ENCODE measurements at places on chromosomes 13 and 19.

- no peak overlapping the region for H3K4me3 ChIP-seq
- no peaks in the 10 kb centered on the region for H3K4me1 ChIP-seq
- no peak overlapping the region for H3K27ac ChIP-seq
- DNase-seq: no peak
- H3K27me3 ChIP-seq: no peaks in the 10 kb centered on the region
- no peaks in the 10 kb centered on the region for H3K36me3 ChIP-seq
Observed at GRCh38 chr13:71618159-71618558, 248.8 kb downstream of the DACH1 start.

DNA sequence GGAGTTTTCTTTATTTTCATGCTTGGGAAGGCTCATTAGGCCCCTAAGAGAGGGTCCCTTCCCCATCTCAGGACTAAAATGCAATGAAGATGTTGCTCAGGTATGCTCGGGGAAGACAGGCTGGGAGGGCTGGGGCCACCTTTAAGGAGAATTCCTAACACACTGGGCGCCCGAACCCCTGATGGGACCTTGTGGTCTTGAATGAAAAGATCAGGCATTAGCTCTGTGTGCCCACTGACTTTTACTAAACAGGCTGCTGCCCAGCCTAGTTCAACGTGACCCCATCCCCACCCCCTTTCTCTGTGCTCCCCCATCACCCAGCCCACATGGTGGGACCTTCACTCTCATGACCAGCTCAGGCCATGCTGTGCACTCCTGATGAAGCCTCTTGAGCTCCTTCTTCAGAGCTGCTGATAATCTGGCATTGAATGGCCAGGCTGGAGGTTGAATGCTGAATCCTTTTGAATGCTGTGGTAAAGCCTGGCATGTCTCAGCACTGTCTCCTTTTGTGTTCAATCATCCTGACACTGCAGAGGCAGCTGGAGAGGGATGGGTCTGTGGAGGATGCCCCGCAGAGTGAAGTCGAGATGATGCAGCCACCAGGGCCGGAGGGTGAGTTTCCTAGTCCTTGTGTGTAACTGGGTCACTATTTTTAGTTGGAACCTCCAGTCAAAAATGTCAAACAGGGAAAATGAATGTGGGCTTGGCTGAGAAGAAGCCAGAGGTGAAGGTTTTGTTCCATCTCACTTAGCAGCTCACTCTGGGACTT lies 209.1 kb downstream of the UQCRFS1 start:
- H3K4me3 ChIP-seq: no peak overlapping the region
- H3K4me1 ChIP-seq: no peaks in the 10 kb centered on the region
- H3K27ac ChIP-seq: no peak overlapping the region
- no peak for DNase-seq

- no peaks in the 10 kb centered on the region for H3K36me3 ChIP-seq
- no peaks in the 10 kb centered on the region for H3K27me3 ChIP-seq
- DNase-seq: no peak
- no peak overlapping the region for H3K4me3 ChIP-seq
Observed at GRCh38 chr13:30466841-30467252, 1.1 kb upstream of the HMGB1 start.

- no peaks in the 10 kb centered on the region for H3K27me3 ChIP-seq
- H3K36me3 ChIP-seq: no peaks in the 10 kb centered on the region
- no peak overlapping the region for H3K4me3 ChIP-seq
- H3K27ac ChIP-seq: peak overlapping the region; percentile 57
Observed at GRCh38 chr13:50152224-50152623, 137.0 kb downstream of the KCNRG start.

DNA sequence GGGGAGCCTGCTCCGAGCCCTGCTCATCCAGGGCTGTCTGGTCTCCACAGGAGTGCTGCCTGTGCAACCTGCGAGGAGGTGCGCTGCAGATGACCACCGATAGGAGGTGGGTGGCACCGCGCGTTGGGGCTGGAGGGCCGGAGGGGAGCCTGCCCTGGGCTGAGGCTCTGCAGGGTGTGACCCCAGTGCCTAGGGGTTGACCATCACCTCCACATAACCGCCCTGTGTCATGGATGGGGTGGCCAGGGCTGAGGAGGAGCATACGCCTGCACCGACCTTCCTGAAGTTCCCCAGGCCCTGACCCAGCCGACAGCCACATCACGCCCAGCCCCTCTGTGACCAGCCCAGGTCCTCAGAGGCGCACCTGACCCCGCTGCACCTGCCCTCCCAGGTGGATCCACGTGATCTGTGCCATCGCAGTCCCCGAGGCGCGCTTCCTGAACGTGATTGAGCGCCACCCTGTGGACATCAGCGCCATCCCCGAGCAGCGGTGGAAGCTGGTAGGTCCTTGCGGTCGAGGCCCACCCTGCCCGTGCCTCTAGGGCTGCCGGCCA lies 168.7 kb downstream of the KDM4B start:
- H3K4me1 ChIP-seq: no peaks in the 10 kb centered on the region
- H3K36me3 ChIP-seq: no peaks in the 10 kb centered on the region
- no peak for DNase-seq
- H3K27ac ChIP-seq: no peak overlapping the region
- H3K4me3 ChIP-seq: no peak overlapping the region
- no peaks in the 10 kb centered on the region for H3K27me3 ChIP-seq

- no peak for DNase-seq
- H3K27ac ChIP-seq: peak within 1 kb of the TSS; percentile 80
- peaks cover 43% of the 10 kb centered on the region for H3K4me1 ChIP-seq
- peaks cover 14% of the 10 kb centered on the region for H3K36me3 ChIP-seq
- H3K4me3 ChIP-seq: peak within 1 kb of the TSS; percentile 38
Observed at GRCh38 chr19:46746281-46747057, at the start of gene STRN4. Gene STRN4 (minus strand): TSS chr19:46746450. CDS start chr19:46746430, 20 bp downstream.

- H3K27me3 ChIP-seq: no peaks in the 10 kb centered on the region
- no peaks in the 10 kb centered on the region for H3K36me3 ChIP-seq
- no peak overlapping the region for H3K4me3 ChIP-seq
- DNase-seq: no peak
- H3K27ac ChIP-seq: no peak overlapping the region
Observed at GRCh38 chr13:52092087-52092486, 36.8 kb downstream of the NEK5 start.

- peak; percentile 79 for DNase-seq
- no peak overlapping the region for H3K27ac ChIP-seq
- no peaks in the 10 kb centered on the region for H3K36me3 ChIP-seq
- H3K27me3 ChIP-seq: peaks cover 11% of the 10 kb centered on the region
- no peaks in the 10 kb centered on the region for H3K4me1 ChIP-seq
Observed at GRCh38 chr19:35828692-35829301, 16.2 kb upstream of the PRODH2 start.

- H3K27ac ChIP-seq: no peak overlapping the region
- H3K4me1 ChIP-seq: no peaks in the 10 kb centered on the region
- DNase-seq: no peak
- H3K4me3 ChIP-seq: no peak overlapping the region
Observed at GRCh38 chr13:31756346-31756745, 17.0 kb downstream of the RXFP2 start.

DNA sequence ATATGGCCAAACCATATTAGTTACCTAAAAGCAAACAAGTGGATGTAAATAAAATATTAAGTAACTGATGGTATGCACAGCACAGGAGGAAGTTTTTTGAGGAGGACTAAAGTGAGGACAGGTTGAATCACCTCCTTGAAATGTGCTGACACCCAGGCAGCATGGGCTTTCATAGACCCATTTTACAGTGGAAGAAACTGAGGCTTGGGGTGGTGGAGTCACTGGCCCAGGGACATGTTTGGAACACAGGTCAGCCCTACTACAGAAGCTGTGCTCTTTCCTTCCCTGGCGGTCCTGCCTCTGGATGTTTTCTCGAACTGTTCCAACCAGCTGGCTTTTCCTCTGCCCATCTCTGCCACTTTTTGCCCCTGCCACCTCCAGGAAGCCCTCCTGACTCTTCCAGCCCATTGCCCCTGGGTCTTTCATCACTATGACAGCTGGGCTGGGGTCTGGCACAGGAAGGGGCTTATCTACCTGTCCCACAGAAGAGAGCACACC lies 11.2 kb upstream of the PTPRS start:
- no peaks in the 10 kb centered on the region for H3K27me3 ChIP-seq
- no peak for DNase-seq
- no peaks in the 10 kb centered on the region for H3K36me3 ChIP-seq
- H3K4me3 ChIP-seq: no peak overlapping the region
- no peak overlapping the region for H3K27ac ChIP-seq

- H3K4me3 ChIP-seq: no peak overlapping the region
- peaks cover 8% of the 10 kb centered on the region for H3K27me3 ChIP-seq
- no peak overlapping the region for H3K27ac ChIP-seq
- no peak for DNase-seq
- H3K4me1 ChIP-seq: no peaks in the 10 kb centered on the region
- H3K36me3 ChIP-seq: no peaks in the 10 kb centered on the region
Observed at GRCh38 chr13:29499506-29500165, 95.9 kb downstream of the SLC7A1 start.

DNA sequence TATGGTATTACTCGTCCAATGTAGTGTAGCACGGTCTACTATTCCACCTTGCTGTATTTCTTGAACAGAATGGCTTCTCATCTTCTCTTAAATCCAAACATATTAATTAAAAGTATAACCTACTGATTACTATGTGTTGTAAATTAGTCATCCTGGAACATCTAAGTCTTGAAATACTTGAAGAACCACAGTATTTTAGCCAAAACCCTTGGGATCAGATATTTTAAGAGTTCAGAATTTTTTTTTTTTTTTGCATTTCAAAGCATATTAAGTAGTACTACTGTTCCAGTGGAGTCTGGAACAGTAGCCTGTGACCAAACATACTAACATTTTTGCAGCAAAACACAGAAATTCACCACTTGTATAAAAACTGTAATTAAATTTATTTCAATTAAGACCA lies 30.1 kb downstream of the ZC3H13 start:
- H3K4me3 ChIP-seq: no peak overlapping the region
- H3K36me3 ChIP-seq: peaks cover 22% of the 10 kb centered on the region
- H3K27me3 ChIP-seq: no peaks in the 10 kb centered on the region
- no peak overlapping the region for H3K27ac ChIP-seq
- no peaks in the 10 kb centered on the region for H3K4me1 ChIP-seq

DNA sequence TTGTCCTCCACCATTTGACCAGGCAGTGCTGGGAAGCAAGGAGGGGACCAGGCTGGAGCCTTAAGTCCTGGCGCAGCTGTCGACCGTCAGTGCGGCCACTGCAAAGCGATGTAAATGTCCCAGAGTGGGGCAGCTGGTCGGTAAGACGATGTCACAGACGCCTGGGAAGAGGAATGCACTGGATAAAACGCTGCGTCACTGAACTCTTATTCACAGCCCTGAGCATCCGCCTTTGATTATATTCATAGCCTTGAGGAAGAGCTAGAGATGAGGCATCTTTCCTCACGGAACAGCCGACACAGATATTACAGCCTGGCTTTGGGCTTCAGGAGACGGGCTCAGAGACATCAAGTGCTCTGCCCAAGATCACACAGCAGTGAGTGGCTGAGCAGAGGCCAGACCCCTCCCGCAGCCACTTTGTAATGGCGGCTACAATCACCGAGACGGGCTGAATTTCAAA lies 17.6 kb upstream of the TUBGCP3 start:
- no peak overlapping the region for H3K4me3 ChIP-seq
- no peak for DNase-seq
- H3K27ac ChIP-seq: no peak overlapping the region
- H3K4me1 ChIP-seq: no peaks in the 10 kb centered on the region
- H3K27me3 ChIP-seq: peaks cover 7% of the 10 kb centered on the region

DNA sequence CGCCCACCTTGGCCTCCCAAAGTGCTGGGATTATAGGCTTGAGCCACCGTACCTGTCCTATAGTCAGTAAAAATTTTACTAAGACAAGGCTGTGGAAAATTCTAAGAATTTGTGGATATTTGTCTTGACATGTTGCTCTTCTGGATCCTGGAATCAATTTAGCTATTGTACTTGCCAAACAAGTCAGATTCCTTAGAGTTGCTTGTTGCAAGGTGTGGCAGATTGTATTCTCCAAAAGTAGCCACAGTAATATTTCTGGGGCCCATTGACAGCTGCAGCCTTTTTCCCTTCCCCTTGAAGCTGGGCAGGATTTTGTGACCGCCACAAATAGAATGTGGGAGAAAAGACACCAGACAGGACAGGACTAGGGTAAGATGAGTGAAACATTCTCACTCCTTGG lies 98.8 kb upstream of the TMTC4 start:
- H3K27me3 ChIP-seq: no peaks in the 10 kb centered on the region
- H3K4me1 ChIP-seq: no peaks in the 10 kb centered on the region
- H3K36me3 ChIP-seq: no peaks in the 10 kb centered on the region
- no peak overlapping the region for H3K4me3 ChIP-seq
- no peak for DNase-seq
- no peak overlapping the region for H3K27ac ChIP-seq

GRCh38 chr13:36912369-36912768 lies 7.7 kb downstream of the SMAD9 start:
- DNase-seq: no peak
- no peaks in the 10 kb centered on the region for H3K4me1 ChIP-seq
- H3K27me3 ChIP-seq: no peaks in the 10 kb centered on the region
- H3K27ac ChIP-seq: no peak overlapping the region
- H3K4me3 ChIP-seq: no peak overlapping the region

DNA sequence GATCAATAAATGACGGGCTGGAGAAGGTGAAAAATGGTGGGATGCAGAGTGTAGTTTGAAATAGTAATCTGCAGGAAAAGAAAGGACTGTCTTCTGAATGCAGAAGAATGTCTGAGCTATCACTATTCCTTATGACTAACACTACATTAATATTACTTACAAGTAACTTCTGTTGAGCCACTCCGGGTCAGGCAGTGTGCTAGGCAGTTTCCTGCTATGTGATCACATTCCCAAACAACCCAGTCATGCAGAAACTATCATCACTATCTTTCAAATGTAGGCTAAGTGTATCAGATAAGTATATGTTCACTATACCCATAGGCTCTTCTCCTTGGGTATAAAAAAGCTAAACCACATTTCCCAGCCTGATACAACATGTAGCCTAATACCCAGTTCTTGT lies 6.6 kb downstream of the ZNF599 start:
- H3K4me3 ChIP-seq: no peak overlapping the region
- H3K36me3 ChIP-seq: peaks cover 42% of the 10 kb centered on the region
- no peak overlapping the region for H3K27ac ChIP-seq
- no peaks in the 10 kb centered on the region for H3K27me3 ChIP-seq
- H3K4me1 ChIP-seq: no peaks in the 10 kb centered on the region

All from adrenal gland (tissue), 19 donors.